Renal cortex interstitium (tissue), 15 donors: ENCODE measurements at places on chromosomes 2 and 18.

- DNase-seq = peak; percentile 98
Observed at GRCh38 chr18:74291771-74292540, at the start of gene CYB5A. Gene CYB5A, minus strand, starts transcription at chr18:74291963. Its CDS starts 88 bp downstream, at chr18:74291875.

DNA sequence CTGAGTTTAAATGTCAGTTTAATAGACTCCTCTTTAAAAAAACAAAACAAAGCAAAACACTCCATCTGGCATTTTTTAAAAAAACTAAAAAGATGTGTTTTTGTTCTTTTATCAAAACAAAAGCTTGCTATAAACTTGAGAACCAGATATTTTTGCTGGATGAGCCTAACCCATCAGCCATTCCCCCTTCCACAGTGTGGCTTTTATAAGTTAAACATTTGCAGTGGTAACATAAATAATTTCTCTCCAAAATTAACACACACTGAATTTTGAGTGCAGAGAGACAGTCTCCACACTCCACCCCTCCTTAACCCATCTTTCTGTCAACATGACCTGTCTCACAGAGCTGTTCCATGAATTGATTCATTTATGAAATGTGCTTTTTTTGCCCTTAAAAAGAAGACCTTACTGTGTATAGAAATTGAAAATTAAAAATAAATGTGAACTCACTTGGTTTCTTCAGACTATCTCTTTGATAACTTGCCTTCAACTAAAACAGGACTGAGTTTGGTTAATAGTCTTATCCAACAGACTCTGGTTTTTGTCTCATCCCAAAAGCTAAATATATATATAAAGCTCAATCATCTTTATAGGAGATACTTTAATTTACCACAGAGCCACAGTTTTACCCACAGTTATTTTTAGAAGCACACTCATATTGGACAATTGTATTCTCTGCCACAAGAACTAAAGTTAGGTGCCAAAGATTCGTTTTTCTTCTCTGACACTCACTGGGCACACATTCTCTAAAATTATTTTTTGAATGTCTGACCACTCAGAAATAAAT is 64.8 kb upstream of the STK39 start:
- no peak for DNase-seq

GRCh38 chr18:22275706-22276333 is 106.4 kb downstream of the GATA6 start:
- DNase-seq = no peak

- no peak for DNase-seq
Observed at GRCh38 chr18:13543811-13544732, 182.3 kb downstream of the FAM210A start.

- DNase-seq = no peak
Observed at GRCh38 chr2:240407090-240407489, 28.4 kb upstream of the GPC1 start.

DNA sequence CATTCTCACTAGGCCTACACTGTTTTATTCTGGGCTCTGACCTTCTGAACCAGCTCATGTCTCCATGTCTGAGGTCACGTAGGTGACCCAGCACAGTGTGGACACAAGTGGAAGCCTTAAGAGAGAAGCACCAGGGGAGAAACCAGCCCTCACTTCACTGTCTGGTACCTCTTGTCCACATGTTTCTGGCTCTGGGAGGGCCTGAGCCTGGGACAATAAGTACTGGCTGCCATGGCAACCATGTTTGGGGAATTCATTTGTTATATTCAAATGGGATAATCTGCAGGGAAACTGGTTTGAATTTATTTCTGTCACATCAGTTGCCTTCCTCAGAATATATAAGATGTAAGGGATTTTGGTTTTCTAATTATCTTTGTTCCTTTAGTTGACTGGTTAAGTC is 23.3 kb downstream of the MYO3B start:
- no peak for DNase-seq

- DNase-seq = no peak
Observed at GRCh38 chr2:168521053-168521741, 65.1 kb downstream of the CERS6 start.

GRCh38 chr2:3024401-3024935 is 353.1 kb downstream of the EIPR1 start:
- DNase-seq = no peak

DNA sequence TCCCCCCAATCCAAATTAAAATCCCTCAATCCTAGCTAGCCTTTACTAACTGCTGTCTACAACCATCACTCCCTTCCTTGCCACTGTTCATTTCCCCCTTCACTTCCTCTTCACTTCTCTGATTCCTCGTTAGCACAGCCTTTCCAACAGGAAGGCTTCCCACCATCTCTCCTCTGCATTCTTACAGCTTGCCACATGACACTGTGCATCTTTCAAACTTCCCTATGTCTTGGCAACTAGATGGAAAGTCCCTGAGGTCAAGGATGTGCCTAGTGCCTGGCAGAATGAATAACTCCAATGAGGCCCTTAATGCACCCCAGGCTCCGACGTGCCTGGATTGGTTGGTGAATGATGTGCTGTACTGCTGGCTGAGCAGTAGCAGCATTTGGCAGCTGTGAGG is 15.2 kb downstream of the SAP130 start:
- no peak for DNase-seq

- no peak for DNase-seq
Observed at GRCh38 chr2:15733867-15734673, 142.4 kb downstream of the DDX1 start.
